DND-41 (cell line): ENCODE measurements at places on chromosomes 4 and X.

- DNase-seq = no peak
Measured at GRCh38 chrX:136684120-136684519, 36.2 kb downstream of the CD40LG start.

GRCh38 chrX:21167494-21167893 is 206.7 kb upstream of the CNKSR2 start:
- DNase-seq = no peak

DNA sequence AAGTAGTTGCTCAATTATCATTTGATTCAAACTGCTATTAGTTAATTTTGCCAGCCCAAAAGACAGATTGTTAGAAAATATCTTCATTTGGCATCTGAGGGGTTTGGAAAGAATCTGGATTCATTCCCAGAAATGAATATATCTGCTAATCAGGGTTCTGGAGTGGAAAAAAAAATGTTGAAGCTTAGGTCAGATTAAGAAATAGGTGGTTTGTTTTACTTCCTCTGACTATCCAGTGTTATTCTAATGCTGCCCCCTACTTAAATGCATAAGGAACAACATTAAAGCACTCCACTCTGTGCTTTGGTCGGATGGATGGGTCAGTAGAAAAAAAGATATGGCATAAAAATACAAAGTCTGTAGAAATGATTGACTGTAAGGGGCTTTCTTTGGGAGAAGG is 89.0 kb downstream of the LUZP4 start:
- DNase-seq = no peak

GRCh38 chr4:186765138-186765537 is 41.5 kb upstream of the FAT1 start:
- no peak for DNase-seq

DNA sequence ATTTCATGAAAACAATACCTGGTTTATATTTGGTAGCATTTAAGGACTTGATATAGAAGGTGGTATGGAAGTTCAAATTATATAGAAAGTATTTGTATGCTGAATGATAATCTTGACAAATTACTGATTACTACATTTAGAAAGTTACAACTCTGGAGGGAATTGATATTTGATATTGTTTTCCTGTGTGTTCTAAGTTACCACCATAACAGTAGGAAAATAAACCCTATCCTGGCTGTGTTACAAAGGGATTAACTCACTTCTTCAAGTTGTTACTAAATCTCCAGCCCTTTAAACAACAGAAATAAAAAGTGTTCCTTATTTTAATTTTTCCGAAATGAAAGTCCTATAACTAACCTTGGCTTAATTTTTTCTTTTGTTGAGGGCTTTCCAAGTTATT is 36.6 kb downstream of the FHL1 start:
- DNase-seq = no peak

DNA sequence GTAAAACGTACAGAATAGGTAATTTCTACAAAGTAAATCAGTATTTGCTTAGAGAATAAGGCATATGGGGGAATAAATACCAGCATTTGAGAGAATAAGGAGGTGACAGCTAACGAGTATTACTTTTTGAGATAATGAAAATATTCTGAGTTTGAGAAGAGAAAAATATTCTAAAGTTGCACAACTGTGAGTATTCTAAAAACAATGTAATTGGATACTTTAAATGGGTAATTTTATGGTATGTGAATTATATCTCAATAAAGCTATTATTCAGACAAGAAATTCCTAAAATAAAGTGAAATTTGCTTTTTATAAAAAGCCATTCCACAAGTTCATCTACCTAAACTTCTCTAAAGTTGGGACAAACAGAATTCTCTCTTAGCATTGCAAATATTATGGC is 62.6 kb downstream of the PDGFC start:
- no peak for DNase-seq

GRCh38 chr4:186016796-186017195 is 52.2 kb upstream of the TLR3 start:
- DNase-seq = no peak
